Activated CD4-positive, alpha-beta T cell treated with anti-CD3 and anti-CD28 coated beads, Interleukin-2, amount 50 U/mL, for 48 hours (primary cell): ENCODE measurements at places on chromosomes 2 and 18.

DNA sequence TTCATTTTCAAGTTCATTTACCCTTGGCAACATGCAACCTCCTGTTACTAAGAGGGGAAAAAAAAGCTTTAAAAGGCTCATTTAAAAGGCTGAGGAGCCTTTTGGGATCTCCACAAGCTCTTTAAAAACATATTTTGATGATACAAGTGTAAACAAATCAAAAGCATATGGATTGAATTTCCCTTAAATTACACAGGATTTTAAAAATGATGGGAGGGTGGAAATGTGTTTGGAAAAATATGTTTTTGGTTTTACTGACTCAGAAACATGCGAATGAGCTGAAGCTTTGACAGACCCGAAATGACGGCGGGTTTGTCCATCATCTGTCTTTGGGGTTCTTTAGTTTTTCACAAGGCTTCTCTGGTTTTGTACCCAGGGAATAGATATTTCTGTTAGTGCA lies 180.6 kb upstream of the CCDC68 start:
- no peak for DNase-seq

- DNase-seq: no peak
These were observed 132.7 kb downstream of the ALPK2 start for GRCh38 chr18:58496231-58496630.

DNA sequence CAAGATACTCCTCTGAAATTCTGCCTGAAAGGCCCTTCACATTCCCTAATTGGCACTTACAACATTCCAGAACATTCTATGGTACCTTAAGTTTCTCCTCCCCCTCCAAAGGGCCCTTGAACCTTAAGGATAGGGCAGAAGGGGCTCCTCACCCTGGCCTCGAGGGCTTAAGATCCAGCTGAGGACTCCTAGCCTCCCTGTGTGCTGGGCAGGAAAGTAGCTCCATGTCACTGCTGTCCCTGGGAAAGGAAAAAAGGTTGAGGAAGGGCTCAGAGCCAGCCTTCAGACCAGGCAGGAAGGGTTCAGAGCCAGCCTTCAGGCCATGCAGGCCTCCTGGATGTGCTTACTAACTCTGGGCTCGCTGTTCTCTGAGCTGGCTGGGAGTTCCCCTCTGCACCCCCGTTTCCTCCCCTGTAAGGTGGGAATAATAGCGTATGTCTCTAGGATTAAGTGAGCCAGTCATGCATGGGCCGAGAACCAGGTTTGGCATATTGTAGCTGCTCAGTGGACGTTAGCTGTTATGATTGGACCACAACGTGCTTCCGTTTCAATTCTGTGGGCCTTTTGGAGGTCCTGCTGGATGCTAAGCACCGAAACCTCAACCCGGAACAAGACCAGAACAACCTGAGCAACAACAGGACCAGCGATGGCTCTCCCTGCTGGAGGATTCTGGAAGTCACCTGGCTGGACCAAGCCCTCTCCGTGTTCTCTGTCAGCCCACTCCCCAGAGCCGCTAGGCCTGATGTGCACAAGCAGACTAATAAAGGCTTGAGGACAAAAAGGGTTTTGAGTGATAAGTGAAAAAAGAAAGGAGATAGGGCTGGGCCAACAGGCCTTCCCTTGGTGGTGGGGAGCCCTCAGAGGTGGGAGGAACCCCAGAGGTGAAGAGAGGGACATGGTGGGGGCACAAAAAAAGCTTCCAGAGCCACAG lies 1.0 kb upstream of the B3GNT7 start:
- no peak for DNase-seq

GRCh38 chr2:134372611-134373131 lies 118.8 kb downstream of the MGAT5 start:
- DNase-seq: no peak

DNA sequence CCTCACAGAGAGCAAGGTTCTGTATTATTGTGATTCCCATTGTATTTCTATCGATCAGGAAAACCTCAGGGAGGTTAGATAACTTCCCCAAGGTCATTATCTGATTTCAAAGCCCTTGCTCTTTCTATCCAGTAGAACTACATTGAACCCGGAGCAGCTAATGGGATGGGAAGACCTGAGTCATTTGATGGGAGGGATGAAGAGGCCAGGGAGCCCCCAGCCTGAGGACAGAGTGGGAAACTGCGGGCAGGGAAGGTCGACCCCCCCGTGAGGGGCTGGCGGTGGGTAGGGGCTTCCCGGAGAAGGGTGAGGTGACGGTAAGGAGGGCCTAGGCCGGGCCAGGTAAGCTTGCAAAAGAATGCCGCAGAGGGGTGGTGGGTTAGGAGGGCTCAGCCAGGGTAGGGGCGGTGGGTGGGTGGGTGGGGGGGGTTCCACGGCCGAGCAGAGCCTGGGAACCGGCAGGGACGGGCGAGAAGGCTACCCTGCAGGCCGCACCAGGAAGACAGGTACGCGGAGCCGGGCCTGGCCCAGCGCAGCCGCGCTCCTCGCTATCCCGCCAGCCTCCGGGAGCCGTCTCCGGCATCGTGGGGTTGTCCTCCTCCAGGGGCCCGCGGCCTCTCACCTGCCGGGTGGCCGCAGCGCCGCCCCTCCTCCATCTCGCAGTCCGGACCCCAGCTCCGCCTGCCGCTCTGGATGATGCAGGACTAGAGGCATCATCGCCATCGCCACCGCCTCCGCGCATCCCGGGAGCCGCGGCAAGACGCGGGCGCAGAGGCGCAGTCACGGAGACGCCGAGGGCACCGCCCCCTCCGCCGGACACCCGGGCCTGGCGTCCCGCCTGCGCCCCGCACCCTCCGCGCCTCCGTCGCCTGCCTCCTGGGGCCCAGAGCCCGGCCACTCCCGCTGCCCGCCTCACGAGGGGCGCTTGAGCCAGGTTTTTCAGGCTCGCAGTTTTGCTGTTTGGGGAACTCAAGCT lies at the start of gene GPR75:
Gene GPR75 (minus strand): TSS at position 762 of the 976 bp plus-strand sequence. CDS start 5,211 bp downstream, outside the sequence.
- DNase-seq: no peak

DNA sequence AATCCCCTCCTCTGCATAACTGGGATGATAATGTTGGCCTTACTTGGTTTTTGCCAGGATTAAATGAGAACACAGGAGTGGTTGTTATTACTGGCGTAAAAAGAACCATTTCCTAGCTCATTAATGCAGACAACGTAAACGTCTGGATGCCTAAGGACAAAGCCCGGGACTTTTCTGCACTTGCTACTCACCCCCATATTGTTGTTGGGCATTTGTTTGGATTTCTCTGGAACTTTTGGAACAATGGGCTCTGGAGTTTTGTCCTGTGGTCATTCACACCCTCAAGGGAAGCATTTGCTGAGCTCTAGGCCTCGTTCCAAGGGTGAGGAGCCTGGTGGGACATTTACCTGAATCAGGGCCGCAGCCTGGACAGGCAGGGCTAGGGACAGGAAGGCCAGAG lies 76.0 kb downstream of the HS1BP3 start:
- no peak for DNase-seq

- no peak for DNase-seq
These were observed 16.4 kb upstream of the IL1R1 start for GRCh38 chr2:102126169-102126568.

- no peak for DNase-seq
These were observed 143.1 kb downstream of the SETBP1 start for GRCh38 chr18:44823782-44824181.

- no peak for DNase-seq
These were observed 24.2 kb upstream of the UGT1A8 start for GRCh38 chr2:233593201-233593600.
